ENCODE measurements at places on chromosomes 1 and 21.

DNA sequence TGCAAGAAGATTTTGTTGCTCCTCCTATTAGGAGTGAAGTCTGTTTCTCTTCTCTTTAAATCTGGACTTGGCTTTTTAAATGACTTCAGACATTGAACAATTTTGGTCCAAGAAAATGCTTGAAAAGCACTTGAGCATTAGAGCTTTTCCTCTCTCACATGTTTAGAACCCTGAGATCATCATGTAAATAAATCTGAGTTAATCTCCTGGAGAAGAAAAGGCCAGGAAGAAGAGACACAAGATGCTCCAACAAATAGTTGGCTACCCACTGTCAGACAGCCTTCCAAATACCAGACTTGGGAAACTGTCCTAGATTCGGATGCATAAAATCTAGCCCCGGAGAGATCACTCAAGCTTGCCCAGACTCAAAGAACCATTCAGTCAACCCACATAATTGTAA lies 1353.1 kb upstream of the ADGRL4 start:
- DNase-seq, result no peak

DNA sequence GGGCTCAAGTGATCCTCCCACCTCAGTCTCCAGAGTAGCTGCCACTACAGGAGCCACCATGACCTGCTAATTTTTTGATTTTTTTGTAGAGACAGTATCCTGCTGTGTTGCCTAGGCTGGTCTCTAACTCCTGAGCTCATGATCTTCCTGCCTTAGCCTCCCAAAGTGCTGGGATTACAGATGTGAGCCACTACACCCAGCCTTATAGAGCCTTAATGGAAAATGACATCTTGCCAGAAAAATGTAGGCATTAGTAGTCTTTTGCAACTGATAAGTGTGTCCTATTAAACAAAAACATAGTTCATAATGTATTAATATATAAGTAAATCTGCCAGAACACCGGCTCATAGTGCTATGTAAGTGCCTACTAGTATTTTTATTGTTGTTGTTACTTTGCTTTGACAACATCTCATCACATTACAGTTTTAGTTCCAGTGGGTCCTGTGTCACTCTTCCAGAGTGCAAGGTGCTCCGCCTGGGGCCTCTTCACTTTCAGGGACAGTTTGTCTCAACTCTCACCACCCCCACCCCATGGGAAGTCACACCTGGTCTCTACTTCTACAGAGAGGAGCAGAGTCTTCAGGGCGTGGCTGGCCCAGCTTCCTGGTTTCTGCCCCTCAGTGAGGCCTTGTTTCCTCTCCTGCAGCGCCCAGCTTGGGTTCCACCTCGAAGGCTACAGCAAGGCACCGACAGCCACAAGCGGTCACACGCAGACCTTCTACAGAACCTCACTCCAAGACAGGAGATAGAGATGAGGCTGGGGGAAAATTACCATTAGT lies 30.1 kb downstream of the RHOU start:
- no peak for DNase-seq

DNA sequence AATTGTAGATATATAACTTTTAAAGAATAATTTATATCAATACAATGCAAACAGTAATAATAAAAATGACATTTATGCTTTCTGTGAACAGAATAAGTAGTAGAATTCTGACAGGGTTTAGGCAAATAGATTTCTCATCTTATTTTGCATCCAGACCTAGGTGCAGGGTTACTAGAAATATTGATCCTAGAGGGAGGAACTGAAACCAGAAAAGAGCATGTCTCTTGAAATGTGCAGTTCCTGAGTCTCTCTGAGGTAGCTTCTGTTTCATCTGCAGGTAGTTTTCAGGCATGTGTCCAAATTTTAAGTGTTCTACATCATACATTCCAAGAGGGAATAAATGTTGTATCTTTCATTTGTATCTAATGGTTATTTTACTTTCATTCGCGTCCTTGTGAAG lies 631.9 kb upstream of the ADGRL4 start:
- no peak for DNase-seq

- DNase-seq, result no peak
These were observed 14.6 kb downstream of the SLC35E2B start for GRCh38 chr1:1677718-1678580.

- peak; percentile 75 for DNase-seq
These were observed at the start of gene AGO4 for GRCh38 chr1:35807614-35808449. Gene AGO4 (plus strand): TSS chr1:35808016. CDS start chr1:35808417, 401 bp downstream.

- DNase-seq, result no peak
These were observed 35.3 kb upstream of the COL6A2 start for GRCh38 chr21:46062471-46063211.

GRCh38 chr1:47979724-47980123 lies 17.5 kb downstream of the TRABD2B start:
- DNase-seq, result no peak

DNA sequence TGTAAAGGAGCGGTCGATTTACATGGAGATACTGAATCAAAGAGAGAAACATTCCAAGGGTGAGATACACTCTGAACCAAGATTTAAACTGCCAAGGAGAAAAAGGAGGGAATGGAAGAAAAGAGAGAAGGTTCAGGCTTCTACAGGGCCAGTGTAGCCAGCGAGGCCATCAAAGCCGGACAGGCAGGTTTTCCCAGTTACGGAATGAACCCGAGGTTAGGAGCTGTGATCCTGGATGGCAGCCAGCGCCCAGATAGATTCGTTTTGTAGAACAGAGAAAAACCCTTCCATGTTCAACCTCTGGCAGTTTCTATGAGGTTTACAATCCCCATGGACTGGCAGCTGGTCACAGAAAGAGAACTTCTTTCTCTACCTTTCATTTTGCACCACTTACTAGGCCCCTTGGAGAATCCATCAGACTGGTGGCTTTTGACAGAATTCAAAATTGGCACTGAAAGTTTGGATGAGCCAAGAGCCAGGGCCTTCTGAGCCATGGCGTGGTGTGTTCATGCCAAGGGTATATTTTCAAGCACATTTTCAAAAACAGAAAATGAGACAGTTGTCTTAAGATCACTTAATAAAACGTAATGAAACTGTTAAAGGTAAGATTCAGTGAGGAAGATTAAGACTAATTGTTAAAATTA lies 171.5 kb downstream of the RUNX1 start:
- DNase-seq, result no peak

DNA sequence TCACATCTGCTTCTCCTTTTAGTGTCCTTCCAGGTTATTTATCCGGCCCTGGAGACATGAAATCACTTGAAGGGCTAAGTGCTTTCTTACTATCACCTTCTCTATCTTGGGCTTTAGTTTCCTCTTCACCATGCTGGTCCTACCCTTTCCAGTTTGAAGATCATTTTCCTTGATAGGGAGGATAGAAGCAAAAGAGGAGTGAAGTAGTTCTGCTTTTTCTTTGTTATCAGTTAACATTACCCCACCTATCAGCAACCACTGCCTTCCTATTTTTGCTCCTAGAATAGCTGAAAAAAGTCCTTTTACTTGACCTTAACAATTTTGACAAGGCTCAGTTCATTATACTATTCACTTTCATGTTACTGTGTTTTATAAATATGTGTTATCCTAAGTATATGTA lies 19.4 kb downstream of the RGL1 start:
- DNase-seq, result no peak

GRCh38 chr1:56287721-56288120 lies 291.6 kb downstream of the PLPP3 start:
- DNase-seq, result no peak

DNA sequence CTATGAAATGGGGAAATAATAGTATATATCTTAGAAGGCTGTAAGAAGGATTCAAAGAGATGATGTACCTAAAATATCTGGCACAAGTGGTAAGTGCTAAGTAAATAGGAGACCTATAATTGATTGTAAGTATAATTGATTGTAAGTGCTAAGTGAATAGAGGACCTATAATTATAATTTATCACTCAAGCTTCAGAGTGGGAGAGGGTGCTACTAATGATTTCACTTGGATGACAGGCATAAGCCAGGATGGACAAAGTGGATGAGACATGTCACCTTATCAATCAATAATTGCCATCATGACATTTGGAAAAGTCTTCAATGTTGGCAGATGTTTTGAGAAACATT lies 11.2 kb downstream of the RCAN1 start:
- DNase-seq, result no peak

GRCh38 chr1:230754796-230755195 lies 7.6 kb downstream of the CAPN9 start:
- peak; percentile 51 for DNase-seq

GRCh38 chr21:42375506-42375905 lies 9.2 kb upstream of the TFF1 start:
- no peak for DNase-seq

DNA sequence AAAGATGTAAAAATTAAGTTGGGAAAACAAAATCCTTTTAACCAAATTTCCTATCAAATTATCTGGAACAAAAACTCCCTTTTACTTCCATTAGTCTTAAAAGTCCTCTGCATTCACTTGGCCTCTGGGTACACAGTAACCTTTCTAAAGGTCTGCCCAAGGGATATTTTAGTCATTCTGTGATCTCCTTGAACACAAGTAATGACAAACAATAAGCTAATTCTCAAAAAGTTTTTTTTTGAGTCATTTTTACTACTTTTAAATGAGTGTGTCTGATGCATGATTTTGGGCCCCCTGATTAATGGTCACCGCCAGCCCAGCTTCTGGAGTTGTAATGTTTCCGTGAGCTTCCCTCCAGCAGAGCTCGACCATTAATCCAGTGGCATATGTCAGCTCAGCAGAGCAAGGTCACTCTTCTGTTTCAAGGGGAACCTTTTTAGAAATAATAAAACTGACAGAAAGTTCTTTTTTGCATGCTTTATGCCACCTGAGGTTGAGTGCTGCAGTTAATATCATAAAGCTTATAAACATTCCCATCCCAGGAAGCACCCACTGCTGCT lies 14.3 kb downstream of the SAMSN1 start:
- DNase-seq, result no peak

- DNase-seq, result peak; percentile 96
These were observed at the start of gene MYCBP for GRCh38 chr1:38873027-38873969. Gene MYCBP (minus strand): TSS chr1:38873348. CDS start chr1:38873305, 43 bp downstream.

DNA sequence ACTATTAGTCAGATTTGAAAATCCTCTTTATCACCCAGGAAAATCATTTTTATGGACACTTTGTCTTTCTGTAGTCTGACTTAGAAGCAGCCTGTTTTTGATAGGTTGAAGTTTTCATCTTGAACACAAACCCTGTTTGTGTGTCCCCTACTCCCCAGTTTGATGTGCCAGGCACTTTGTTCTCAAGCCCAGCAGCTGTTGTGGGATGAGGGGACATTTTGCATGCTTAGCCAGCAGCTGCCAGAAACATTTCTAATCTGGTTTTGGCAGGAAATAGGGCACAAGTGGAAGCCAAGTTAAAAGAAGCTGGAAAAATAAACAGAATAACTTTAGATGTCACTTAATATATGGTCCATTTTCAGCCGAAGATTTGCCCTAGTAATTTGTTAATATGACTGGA lies 29.9 kb downstream of the ACTN2 start:
- no peak for DNase-seq

DNA sequence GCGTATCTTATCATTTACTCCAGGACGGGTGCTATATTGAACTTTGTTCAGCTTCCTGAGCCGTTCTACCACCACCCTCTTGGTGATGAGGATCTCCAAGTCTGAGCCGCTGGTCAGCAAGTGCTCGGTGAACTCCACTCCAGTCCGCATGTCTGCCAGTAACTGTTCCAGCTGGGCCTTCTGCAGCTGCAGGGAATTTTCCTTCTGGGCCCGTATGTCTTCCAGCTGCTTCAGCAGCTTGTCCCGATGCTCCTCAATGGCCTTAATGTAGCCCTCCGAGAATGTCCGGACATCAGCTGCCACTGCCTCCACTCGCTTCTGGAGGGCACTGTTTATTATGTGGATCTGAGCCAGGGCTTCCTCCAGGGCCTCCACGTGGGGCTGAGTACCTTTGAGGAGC lies 3.4 kb downstream of the TRIM45 start:
- DNase-seq, result no peak

- DNase-seq, result no peak
These were observed 11.9 kb downstream of the IFNLR1 start for GRCh38 chr1:24175033-24175755.

DNA sequence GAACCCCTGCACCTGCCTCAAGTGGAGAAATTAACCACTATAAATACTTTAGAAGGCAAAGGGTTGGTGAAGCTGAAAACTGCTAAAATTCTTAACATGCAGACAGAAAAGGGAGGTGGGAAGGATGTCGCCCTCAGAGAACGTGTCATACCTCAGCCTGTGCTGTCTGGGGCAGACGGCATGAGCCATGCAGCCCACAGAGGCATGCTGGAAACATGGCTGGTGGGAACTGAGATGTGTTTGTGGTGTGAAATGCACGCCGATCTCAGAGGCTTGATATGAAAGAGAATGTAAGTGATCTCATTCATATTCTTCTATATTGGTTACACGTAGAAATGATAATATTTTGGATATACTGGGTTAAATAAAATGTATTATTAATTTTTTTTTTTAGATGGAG lies 16.3 kb downstream of the AGPAT3 start:
- DNase-seq, result no peak

GRCh38 chr21:41641510-41641815 lies 125.4 kb downstream of the RIPK4 start:
- DNase-seq, result no peak

GRCh38 chr1:185541871-185542301 lies 192.3 kb upstream of the HMCN1 start:
- DNase-seq, result no peak

DNA sequence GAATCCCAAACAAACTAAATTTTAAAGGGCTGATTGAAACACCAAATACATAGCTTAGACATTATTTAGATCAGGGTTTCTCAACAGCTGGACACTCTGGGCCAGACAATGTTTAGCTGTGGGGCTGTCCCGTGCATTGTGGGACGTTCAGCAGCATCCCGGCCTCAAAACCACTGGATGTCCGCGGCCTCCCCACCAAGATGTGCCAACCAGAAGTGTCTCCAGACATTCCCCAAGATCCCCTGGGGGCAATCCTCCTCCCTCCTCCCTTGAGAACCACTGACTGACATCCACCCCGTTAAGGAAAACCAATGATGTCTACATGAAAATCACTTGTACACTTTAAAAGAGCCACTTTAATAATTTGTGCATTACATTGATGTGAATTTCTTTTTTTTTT lies 38.4 kb downstream of the CLSTN1 start:
- DNase-seq, result no peak

DNA sequence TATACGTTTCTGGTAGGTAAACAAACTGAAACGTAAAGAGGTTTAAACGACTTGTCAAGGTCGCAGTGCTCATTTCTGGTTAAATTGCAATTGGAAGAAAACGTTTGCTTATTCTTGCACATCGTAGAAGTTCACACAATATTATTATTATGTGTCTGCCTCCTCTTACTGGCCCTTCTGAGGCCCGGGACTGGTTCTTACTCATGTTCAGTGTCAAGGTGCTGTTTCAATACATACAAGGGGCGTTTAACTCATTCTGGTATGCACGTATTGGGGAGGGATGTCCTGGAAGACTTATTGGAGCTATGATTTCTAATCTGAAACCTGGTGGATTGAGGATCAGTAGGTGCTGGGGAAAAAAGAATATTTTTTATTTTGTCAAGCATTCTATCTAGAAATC lies 932 bp downstream of the RPF1 start:
- no peak for DNase-seq

DNA sequence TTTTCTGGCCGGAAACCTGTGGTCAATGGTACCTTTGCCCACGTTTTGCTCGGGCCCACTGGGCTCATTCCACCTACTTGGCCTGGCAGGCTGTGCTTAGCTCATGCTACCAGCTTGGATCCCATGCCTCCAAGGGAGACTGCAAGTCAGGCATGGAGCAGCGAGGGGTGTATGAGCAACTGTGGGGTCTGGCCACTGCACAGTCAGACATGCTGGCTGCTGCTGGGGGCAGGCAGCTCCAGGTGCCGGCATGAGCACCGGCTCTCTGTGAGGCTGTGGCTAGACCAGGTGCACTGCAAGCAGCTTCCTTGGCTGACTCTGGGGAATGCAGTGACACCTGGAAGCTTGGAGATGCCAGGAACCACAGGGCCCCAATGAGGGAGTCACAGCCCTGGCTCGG lies 161.1 kb upstream of the DUSP10 start:
- no peak for DNase-seq

- no peak for DNase-seq
These were observed 60.4 kb downstream of the ATP5PO start for GRCh38 chr21:33855190-33855589.

All from left cardiac atrium (tissue), 4 donors.